ENCODE measurements at places on chromosomes 2 and 18.

DNA sequence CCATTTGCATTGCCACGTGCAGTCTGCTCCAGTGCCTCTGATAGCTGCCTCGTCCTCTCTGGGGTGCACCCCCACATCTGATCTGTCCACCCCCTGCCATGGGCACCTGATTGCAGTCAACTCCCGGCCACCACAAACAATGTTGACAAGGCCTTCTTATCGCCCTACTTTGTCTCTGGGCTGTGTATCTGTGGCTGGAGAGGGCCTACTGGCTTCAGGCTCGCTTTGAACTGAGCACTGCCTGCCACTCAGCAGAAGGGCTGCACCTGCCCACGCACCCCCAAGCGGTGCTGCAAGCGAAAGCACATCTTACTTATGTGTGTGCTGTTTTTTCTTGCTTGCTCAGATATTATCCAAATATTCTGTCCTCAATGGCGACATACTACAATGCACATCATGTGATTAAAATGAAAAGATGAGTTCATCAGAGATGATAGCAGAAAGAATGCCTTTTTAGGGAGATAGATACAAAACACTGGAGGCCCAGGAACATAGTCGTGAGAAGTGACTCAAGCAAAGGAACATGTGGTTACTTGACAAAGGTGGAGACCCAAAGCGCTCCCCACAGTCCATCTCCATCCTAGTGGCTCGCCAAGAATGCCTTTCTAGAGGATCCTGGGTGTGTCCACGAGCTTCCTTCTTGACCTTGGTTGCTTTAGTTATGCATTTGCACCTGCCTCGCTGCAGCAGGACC, 28.8 kb downstream of the FBLN7 start:
- DNase-seq = no peak

DNA sequence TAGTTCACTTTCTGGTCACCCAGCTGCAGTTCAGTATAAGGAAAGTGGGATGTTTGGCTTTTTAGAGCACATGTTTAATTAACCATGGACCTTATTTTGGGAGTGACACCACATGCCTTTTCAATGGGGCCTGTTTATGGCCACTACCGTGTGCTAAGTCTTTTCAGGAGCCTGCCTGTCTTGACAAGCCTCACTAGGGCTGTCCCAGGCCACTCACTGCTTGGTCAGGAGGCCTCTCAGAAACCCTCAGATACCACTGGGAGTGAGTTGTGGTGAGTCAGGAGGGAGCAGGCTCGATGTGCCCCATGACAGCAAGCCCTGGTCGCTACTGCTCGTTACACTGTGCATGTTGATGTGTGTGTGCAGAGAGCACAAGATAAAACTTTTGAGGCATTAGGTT, 123.0 kb downstream of the MAP4K4 start:
- no peak for DNase-seq

GRCh38 chr2:233343171-233343705, 11.1 kb upstream of the DGKD start:
- no peak for DNase-seq

- DNase-seq = no peak
Measured at GRCh38 chr2:234958746-234959395, 7.1 kb downstream of the SH3BP4 start.

GRCh38 chr2:3078684-3079083, 298.9 kb downstream of the EIPR1 start:
- no peak for DNase-seq
